ENCODE measurements at places on chromosomes 3 and 15.

- no peak for DNase-seq
These were observed 2.8 kb upstream of the GP5 start for GRCh38 chr3:194401868-194402329.

- no peak for DNase-seq
These were observed 12.1 kb downstream of the TBC1D2B start for GRCh38 chr15:78065284-78065872.

DNA sequence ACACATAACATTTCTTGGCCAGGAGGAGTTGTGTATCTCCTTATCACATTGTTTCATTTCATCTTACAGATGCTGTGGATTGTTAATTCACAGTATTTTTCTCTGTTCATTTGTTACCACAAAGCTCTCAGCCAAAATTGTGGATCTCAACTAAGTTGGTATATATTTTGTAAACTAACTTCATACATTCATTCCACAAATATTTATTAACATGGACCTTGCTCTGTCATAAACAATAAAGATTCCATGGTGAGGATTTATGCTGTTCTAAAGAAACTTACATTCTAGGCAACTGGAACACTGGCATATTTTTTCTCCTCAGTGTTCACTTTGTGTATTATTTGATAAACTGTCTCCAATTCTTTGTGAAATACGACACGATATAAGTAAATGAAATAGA, 268.8 kb downstream of the CNTN3 start:
- DNase-seq, result no peak

GRCh38 chr15:76169018-76169417, 109.2 kb downstream of the TMEM266 start:
- DNase-seq, result no peak

DNA sequence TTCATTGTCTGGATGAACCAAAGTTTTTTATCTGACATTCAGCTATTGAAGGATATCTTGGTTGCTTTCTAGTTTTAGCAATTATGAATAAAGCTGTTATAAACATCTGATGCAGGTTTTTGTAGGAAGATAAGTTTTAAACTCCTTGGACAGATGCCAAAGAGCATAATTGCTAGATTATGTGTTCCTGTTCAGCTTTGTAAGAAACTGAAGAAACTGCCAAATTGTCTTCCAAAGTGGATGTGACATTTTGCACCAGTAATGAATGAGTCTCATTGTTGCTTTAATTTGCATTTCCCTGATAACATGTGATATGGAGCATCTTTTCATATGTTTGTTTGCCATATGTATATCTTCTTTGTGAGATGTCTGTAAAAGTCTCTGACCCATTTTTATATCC, 239.9 kb upstream of the TTC14 start:
- no peak for DNase-seq

DNA sequence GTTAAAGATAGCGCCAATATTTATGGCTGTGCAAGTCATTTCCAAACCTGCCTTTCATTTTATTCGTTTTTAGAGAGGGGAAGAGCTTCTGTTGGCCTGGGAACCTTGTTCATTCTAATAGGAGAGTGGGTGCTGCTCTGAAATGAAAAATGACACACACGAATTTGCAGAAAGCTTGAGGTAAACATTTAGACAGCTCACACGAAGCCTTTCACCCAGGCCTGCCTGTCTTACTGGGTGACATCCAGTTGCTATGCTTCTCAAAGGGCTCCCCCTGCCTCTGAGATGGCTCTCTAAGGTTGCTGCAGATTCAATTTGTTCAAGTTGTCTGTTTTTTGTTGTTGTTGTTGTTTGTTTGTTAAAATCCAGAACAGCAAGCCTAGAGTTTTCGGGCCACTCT, 18.2 kb downstream of the PEX5L start:
- no peak for DNase-seq

- DNase-seq, result no peak
These were observed 70.2 kb upstream of the MITF start for GRCh38 chr3:69669070-69669469.

DNA sequence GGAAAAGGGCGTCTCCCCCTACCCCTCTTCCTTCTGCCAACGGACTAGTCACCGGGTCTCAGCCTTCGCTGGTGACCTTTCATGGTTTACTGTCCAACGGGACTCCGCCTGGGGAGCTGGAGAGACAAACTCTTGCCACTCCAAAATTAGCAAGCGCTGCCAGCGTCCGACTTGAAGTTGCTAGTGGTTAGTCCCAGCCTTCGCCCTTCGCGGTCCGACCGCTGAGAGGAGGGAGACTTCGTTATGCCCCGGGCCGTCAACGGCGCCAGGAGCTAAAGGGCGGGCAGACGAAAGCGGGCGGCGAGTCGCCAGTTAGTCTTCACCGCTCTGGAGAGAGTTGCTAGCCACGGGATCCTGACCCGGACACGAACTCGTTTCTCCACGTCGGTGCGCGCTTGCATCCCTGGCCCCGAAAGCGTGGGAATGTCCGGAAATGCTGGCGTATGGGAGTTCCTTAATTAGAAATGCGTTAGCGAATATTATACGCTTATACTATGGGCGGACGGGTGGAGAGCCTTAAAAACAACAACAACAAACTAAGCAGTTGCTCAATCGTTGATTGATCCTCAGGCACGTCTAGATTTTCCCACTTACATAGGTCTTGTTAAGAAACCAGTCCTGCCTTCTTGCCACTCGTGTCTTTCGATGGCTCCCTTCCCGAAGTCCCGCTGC, 716 bp downstream of the SMC4 start:
- no peak for DNase-seq

DNA sequence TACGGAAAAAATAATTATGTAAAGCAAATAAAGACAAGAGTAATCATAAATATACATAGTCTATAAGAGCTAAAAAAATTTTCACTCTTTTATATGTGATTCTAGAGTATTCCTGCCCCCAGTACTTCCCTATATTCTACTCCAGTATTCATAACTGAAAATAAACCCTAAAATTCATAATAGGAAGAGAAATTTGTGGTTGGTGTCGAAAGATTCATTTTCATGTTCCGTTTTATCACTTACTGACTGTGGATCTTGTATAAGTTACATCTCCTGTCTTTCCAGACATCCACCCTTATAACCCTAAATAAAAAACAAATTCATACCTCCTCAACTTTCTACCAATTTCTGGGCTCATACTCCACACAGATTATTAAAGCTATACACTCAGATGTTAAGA, 16.0 kb upstream of the MBNL1 start:
- DNase-seq, result no peak

DNA sequence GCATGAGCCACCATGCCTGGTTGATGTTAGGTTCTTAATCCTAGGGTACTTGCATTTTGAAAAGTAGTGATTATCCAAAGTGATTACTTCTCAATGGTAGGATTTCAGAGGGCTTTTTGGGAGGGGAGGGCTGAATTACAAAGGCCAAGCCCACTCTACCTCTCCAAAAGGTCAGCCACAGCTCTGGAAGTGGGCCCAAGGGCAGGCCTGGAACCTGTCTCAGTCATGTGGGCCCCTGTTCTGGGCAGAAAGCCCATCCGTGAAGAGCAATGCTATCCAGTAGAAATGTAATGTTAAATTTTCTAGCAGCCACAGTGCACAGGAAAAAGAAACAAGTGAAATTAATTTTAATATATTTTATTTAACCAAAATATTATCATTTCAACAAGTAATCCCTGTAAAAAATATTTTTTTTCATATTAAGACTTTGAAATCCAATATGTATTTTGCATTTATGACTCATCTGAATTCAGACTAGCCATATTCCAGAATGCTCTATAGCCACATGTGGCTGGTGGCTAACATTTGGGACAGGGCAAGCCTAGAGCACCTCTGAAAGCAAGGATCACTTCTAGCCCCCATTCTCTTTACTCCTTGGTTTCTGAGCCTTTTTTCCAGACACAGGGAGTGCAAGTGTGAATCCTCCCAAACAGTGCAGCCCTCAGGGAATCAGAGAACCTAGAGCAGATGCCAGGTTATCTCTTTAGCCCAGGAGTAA, 16.8 kb downstream of the RFT1 start:
- DNase-seq, result no peak

GRCh38 chr3:102098130-102098885, 249.0 kb downstream of the NFKBIZ start:
- DNase-seq, result no peak

GRCh38 chr3:57948781-57949242, 59.4 kb upstream of the FLNB start:
- no peak for DNase-seq

DNA sequence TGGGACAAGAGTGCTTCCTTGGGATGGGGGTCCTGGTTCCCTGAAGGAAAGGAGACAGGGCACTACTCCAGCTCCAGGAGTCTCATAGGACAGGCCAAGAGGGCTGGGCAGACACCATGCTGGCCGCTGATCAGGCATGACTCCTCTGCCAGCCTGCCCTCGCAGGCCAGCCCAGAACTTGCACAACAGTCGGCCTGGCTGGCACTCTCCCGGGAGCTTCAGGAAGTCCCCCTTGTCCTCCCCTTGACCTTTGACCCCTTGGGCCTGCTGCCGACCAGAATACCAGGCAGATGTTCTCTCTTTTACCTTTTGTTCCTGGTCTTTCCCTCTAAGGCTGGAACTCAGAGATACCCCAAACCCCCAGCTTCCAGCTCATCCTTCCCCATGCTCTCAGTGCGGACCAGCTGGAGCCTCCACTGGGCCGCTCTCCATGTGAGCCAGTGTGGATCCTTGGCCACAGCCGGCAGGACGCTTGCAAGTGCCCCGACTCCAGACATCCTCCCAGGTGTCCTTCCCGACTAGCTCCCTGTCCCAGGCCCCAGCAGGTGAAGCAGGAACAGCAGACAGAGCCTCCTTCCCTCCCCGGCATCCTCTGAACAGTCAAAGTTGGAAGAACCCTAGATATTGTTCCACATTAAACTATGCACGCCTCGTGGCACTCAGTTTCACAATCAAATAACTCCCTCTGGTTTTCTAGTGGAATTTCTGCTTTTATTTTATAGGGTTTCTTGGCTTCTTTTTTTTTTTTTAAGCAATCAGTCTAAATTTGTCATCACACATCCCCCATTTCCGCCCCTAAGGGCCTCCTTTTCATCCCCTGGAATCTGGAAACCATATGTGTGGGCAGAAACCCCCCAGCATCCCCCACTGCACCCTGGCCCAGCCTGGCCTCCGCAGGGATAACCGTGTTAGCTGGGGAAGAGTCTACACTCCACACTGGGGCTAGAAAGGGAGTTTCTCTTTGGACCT, 15.7 kb downstream of the VPS18 start:
- DNase-seq, result no peak

GRCh38 chr3:172317481-172317880, 130.8 kb downstream of the GHSR start:
- no peak for DNase-seq

- DNase-seq, result no peak
These were observed at the start of gene FOXB1 for GRCh38 chr15:60004009-60004845. Gene FOXB1 (plus strand): TSS chr15:60004311. CDS start chr15:60004964, 653 bp downstream.

DNA sequence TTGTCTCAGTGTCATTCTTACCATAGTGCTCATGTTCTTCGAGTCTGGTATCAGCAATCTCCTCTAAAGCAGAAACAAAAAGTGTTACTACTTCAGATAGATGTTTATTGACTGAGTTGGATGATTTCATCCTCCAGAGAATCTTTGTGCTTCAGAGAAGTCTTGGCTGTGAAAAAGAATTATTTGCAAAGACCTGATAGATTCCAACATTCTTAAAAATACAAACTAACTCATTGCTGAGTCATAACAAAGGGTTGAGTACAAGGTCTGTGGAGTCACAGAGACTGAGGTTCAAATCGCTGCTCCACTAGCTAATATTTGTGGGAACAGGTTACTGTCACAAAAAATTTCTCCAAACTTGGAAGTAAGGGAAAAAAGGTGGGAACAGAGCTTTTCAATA, 9.0 kb upstream of the STRIT1 start:
- DNase-seq, result no peak

- DNase-seq, result no peak
These were observed 41.6 kb downstream of the ABCC5 start for GRCh38 chr3:183975981-183976662.

DNA sequence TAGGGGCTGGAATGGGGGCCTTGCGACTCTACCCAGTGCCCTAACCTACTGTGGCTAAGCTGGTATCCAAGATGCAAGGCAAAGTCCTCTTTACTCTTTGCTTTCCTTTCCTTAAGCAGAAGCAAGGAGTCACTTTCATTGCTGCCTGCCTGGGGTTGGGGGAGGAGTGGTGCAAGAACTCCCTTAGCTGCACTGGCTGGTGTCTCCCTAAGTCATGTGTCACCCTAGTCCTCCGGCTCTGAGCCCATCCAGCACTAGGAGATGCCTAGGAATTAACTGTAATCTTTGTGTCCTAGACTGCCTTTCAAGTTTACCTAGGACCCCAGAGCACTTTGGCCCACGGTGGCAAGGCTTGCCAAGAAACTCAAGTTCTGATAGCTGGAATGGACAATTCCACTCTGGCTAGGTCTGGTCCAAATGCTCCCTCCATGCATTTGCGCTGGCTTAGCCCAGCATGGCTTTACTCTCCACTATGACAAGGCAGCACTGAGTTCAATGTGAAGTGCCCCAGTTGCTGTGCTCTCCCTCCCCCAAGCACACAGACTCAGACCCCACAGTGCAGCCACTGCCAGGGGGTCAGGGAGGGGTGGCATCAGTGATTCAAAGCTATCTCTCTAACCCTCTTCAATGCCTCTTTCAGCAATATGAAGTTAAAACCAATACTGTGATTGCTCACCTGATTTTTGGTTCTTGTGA, 58.7 kb downstream of the ESYT3 start:
- DNase-seq, result no peak

- no peak for DNase-seq
These were observed 88.3 kb upstream of the ACP3 start for GRCh38 chr3:132228923-132229322.

DNA sequence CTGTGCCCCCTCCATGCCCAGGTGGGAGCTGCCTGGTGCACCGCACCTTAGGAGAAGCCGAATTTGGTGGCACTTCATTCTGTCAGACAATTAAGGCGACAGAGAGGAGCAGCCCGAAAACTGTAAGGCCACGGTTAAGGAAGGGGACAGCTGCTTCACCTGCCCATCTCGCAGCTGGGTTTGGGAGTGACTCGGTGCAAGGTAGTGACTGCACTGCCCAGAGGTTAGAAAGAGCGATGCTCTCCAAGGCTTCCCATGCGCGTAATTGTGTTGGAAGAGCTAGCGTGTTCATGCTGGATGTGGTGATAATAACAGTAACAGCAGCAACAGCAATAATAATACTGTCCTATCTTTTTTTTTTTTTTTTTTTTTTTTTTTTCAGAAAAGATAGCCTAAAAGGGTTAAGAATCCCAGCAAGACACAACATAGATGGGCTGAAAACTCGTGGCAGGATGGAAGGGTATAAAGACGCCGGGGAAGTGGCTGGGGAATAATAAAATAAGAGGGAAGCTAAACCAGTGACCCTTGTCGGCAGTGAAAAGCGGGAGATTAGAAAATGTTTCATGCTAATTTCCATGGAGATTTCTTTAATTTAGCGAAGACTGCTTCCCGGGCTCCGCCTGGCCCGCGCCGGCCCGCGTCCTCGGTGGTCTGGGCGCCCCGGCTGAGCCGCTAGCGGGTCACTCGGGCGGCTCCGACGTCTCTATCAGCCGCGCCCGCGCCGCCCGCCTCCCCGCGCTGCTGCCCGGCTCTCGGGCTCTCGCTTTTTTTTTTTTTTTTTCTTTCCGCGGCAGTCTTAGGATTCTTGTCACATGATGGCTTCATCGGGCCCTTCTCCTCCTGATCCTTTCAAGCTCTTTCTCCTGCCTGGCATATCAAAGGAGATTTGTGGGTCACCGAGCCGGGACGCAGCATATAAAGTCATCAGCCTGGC, 617.1 kb downstream of the NR2F2 start:
- no peak for DNase-seq

GRCh38 chr3:134371542-134372324, 2.5 kb downstream of the AMOTL2 start:
- no peak for DNase-seq
